Endothelial cell of coronary artery (primary cell): ENCODE measurements at places on chromosomes 4 and X. TPM values are rescaled to one million over a fixed set of nuclear protein-coding genes. Genes with fewer than 3 reads are reported as not detected.

Gene TRIM61
- 0.19 TPM in 1 of 2 replicates, not detected in the other for total RNA-seq

Gene FDCSP
- total RNA-seq = not detected in 2 replicates

Gene VSIG1
- 0.19 and 0.72 TPM in 2 replicates for total RNA-seq

Gene CENPVL2
- not detected in 2 replicates for total RNA-seq

Gene NAA11
- not detected in 2 replicates for total RNA-seq

Gene ARHGEF6
- 3.6 and 4.8 TPM in 2 replicates for total RNA-seq

Gene NOX1
- total RNA-seq = 0.09 TPM in 1 of 2 replicates, not detected in the other

Gene CXCL5
- total RNA-seq = 0.09 and 0.19 TPM in 2 replicates
